Activated T-helper 1 cell treated with anti-CD3 and anti-CD28 coated beads, Interleukin-12 subunit alpha, Interleukin-12 subunit beta, Interleukin-2, Interleukin-4 antibody, amounts not matched to agents 30 ng/mL and 10 ng/mL and 1 ng/mL, durations not matched to agents 14 hours and 24 hours and 36 hours (primary cell): ENCODE measurements at places on chromosomes 7 and 10.

DNA sequence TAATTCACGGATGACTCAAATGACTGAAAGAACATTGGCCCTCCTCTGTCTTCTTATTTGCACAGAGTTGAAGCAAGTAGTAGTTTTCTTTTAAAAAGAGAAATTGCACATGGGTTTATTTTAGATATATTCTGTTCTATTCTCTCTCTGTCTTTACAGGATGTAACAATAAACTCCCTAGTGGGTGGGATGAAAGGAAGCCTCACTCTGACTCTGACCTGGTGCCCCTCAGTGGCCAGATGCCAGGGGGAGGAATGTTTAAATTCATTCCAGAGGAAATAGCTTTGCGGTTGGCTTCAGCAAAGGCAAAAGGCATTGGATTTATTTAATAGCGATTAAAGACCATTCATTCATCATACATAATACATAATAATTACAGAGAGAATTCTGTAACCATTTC is 156.4 kb upstream of the MTPN start:
- no peak for DNase-seq

GRCh38 chr10:72637398-72637857 is 11.5 kb upstream of the MICU1 start:
- peak; percentile 42 for DNase-seq

DNA sequence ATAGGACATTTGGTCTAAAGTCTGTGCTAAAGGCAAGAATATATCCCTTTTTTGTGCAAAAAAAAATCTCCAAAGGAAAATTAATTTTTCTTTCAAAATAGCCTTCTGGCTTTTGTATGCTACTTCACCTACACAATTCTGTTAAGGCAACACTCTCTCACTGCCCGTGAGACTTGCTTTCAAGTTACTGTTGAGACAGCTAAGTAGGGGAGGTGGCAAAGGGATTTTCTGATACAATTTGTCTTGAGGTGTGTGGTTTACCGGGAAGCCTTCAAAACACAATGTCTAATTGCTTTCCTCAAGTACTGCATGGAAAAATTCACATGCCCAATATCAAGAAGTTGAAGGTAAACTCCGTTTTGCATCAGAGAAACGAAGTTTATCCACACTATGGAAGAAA is 50.8 kb upstream of the RSU1 start:
- DNase-seq = no peak

DNA sequence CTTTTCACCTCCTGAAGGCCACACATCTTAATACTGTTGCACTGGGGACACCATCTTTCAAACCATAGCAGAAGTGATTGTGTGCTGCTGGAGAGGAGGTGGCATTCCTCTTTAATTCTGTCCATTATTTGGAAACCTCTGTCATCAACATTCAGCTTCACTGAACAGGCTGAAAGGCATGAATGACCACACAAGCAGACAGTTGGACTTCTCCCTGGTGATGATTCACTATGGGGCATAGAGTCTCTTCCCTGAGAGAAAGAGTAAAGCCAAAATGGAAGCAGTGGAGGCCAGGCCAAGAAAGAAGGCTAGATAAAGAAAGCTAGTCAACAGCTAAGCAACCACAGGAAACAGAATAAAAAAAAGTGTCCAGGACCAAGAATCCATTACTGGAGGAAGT is 113.1 kb upstream of the VSTM2A start:
- DNase-seq = no peak

DNA sequence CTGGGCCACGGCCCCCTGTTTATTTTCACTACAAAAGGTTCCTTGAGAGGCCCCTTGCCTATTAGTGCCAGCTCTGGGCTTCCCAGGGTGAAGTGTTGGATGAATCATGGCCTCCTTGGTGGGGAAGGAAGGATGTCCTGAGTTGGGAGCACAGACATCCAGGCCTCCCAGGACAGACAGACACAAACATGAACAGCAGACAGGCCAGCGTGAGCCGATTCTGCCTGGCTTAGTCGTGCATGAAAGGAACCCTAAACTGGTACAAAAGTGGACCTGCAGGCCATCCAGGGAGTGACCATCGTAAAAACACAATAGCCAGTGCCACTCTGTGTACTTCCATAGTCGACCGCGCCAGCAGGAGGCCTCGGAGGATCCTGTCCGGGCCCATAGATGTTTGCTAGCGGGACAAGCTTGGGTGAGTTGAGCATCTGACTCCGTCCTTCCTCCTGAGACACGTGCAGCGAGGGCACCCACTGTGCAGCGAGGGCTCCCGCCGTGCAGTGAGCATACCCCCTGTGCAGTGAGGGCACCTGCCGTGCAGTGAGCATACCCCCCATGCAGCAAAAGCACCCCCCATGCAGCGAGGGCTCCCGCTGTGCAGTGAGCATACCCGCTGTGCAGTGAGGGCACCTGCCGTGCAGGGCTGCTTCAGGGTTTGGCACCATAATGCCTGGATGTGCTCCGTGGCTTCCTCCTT is 51.3 kb upstream of the PRKAR1B start:
- DNase-seq = no peak

DNA sequence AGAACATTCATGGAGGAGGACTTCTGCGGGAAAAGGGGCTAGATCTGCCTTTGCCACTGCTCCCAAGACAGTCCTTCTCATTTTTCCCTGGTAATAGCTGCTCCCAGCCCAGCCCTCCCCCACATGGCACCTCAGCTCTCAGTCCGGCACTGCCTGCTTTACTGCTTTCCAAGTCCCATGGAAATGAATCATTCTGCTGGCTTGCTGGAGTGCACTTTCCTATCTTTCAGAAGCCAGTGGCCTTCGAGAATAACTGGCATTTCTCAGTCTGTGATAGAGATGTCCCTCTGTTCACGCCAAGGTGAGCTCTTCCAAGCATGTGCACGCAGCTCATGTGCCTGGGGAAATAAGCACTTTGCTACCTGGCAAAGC is 61.4 kb downstream of the SYPL1 start:
- no peak for DNase-seq

- DNase-seq = no peak
Observed at GRCh38 chr10:120505056-120505455, 48.0 kb downstream of the PLPP4 start.

GRCh38 chr10:73876971-73877370 is 2.6 kb upstream of the CAMK2G start:
- DNase-seq = no peak

DNA sequence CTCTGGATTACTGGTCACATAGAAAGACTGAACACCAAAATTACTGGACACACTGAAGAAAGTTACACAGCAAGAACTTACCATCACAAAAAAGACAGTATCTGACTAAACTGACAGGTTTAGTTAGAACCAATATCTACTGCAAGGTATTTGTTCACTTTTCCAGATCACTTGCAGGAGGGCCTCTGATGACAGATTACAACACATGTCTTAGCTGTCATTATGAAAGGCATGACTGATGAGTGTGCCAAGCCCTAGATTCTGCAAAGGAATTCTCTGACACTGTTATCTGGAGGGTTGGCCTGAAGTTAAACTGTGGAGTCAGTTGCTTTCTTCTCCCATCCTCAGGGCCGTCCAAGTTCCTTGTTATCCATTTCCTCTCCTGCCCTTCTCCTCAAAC is 242.7 kb downstream of the KIF20B start:
- no peak for DNase-seq

DNA sequence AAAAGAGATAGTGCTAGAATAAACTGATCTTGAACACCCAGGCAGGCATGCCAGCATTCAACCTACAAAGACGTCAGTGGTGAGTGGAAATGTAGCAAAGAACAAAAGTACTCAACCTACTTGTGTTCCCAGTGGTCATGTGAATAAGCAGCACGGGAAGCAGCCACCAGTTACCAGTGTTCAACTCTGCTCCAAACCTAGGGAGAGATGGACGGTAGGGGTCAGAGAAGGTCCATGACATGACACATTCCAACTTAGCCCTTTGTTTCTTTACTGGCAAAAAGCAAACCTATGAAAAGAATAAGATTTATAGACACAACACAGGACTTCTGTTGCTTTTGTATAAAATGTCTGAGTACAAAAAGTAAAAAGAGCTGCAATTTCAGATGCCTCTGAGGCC is 511.4 kb downstream of the XPNPEP1 start:
- no peak for DNase-seq

GRCh38 chr10:59750155-59750945 is 2.9 kb downstream of the MRLN start:
- no peak for DNase-seq

GRCh38 chr10:38127812-38128211 is 33.7 kb downstream of the ZNF37A start:
- DNase-seq = no peak

DNA sequence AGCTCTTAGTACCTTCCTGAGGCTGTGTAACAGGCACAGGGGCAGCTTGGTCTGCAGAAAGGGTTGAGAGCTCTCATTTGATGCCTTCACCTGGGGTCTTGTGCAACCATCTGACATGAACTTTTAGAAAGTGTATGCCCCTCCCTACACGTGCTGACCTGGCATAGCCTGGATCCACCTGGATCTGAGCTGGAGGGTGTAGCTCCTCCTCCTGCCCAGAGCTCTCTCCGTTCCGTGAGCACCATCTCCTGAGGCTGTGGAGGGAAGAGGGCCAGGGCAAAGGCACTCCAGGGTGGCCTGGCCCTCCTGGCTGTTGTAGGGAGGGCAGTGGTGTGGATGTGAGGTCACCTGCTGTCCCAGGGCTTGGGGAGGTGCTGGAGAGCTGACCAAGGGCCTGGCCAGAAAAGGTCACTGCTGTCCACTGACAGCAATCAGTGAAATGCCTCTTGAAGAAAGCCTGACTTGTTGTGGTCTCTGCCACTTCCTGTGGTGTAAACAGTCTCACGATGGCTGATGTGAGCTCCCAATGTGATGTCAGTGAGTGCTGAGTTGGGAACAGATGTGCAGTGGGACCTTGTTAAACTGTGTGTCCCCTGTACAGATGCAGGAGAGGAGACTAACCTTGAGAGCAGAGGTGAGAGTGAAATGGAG is 23.0 kb downstream of the AMZ1 start:
- DNase-seq = peak; percentile 50

GRCh38 chr10:30970760-30971460 is 60.8 kb downstream of the ZNF438 start:
- DNase-seq = no peak

GRCh38 chr7:47128700-47129099 is 453.2 kb downstream of the TNS3 start:
- DNase-seq = no peak

DNA sequence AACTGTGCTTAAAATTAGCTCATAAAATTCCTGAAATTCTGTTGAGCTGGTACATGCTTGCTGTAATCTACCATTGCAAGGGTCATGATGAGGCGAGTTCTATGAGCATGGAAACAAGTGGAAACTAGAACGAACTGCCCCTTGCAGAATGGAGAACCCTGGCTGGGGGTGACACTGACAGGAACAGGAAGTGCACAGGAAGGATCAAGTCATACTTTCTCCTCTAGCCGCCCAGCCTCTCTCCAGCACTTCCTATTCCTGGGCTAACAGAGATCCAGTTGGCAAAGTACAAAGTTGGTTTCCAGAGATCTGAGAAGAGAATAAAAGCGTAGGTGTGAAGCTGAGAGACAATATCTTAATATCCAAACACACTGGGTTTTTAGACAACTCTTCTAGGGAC is 414.2 kb upstream of the PODXL start:
- no peak for DNase-seq

GRCh38 chr10:51266496-51266895 is 192.2 kb downstream of the PRKG1 start:
- no peak for DNase-seq

GRCh38 chr7:155422599-155423336 is 35.2 kb upstream of the EN2 start:
- no peak for DNase-seq

GRCh38 chr10:9331583-9332008 is 1277.1 kb downstream of the GATA3 start:
- no peak for DNase-seq

DNA sequence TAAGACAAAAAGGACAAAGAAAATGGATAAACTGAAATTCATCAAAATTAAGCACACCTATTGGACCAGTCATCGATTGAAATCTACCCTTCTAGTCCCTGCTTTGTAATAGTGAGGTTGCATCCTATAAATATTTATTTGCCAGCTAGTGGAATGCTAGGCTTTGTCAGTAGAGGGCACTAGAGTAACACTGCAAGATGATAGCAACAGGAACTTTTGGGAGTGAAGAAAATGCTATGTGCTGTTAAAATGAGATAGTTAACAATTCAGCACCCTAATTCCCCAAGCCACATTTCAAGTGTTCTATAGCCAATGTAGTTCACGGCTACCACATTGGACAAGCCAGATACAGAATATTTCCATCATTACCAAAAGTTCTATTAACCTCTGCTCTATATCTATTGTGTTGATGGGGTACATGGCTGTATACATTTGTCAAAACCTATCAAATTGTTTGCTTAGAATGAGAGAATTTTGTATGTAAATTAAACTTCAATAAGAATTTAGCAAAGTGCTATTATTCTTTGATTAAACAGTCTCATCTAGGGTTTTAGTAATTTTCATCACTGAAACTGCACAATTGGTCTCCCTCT is 69.8 kb downstream of the LSMEM1 start:
- DNase-seq = peak; percentile 7

DNA sequence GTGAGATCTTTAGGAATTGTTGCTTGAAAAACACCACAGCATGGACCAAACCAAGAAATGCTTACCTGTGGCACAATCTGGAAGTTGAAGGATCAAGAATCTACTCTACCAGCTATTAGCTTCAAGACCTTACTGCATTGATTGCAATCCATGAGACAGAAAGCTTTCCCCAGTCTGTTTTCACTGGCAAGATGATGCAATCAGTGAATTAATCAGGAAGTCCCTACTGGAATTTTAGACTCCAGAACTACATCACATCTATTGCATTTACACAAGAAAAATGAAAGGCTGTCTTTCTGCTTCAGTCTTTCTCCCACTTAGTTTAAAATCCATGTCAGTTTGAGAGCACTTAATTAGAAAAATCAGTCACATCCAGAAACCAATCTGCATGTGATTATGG is 191.7 kb downstream of the TFEC start:
- no peak for DNase-seq

DNA sequence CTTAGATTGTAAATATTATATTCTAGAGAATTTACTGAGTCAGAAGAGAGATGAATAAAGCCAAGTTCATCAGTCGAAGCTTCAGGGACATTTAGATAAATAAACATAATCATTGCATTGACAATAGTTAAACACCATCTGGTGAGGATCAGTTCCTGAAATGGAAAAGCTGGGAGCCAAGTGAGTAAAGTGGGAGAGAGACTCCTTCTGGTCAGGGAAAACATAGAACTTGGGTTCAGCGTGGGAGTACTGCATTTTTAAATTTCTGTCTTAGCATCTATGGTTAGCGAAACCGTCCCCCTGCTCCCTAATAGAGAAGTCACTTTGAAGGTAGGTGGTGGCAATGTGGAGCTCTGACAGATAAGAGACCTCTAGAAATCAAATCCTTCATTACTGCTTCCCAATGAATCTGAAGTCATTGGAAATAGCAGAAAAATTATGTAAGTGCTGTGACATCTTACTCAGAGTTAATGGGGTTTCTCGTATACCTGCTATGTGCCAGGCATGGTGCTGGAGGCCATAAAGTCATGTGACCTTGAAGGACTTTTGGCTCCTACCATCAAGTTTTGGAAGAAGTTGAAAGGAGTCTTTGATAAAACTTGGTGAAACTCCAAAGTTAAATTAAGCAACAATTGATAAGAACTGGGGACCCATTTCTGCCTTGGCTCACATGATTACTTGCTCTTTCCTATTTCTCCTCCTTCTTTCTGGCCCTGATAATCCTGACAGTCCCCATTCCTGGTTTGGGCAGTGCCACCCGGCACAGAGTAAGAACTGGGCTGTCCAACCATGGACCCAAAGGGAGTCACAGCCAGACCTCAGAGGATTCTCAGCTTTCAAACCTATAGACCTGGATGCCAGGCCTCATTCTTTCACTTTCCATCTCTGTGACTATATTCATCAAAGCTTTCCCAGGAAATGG is 211.2 kb downstream of the C7orf25 start:
- no peak for DNase-seq
